NCI-H2171 treated with DMSO at 0.1 percent for 48 hours (cell line): ENCODE measurements at places on chromosomes 16 and 17.

DNA sequence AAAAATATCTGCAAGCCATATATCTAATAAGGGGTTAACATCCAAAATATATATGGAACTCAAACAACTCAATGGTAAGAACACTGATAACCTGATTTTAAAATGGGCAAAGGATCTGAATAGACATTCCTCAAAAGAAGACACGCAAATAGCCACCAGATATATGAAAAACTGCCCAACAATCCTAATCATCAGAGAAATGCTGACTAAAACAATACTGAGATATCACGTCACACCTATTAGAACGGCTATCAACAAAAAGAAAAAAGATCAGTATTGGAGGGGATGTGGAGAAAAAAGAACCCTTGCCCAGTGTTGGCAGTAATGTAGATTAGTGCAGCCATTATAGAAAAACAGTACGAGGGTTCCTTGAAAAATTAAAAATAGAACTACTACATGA is 97.2 kb downstream of the CEP112 start:
- no peak for DNase-seq

DNA sequence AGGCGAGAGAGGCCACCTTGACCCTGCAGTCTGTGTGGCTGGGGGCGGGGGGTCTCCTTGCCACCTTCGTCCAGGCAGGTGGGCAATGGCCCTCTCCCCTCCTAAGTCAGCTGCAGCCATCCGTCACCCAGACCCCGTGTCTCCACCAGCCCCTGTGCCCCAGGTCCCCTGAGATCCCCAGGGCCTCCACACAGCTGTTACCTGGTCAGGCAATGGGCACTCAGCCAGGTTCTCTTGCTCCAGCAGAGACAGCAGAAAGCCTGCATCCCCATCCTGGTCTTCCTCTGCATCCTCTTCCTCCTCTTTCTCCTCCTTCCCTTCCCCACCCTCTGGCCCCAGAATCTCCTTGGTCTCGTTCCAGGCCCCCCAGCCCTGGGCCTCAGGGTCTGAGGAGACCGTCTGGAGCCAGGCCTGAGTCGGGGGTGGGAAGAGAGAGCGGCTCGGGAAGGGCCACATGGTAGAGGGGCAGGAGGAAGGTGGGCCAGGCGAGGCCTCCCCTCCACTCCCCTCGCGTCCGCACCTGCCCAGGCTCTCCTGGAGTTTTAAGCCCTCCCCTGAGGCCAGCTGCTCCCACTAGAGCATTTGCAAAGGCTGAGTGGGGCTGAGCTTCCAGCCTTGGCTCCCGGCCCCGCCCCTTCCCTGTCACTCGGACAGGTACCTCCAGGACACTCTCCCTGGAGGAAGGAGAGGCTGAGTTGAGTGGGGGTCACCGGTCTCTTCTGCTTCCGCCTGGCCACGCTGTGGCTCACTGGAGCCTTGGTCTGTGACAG is at the start of gene PABPN1L:
PABPN1L (minus strand) TSS at position 510 of the 770 bp plus-strand sequence; CDS start at position 456, 54 bp downstream.
- DNase-seq, result peak; percentile 71

DNA sequence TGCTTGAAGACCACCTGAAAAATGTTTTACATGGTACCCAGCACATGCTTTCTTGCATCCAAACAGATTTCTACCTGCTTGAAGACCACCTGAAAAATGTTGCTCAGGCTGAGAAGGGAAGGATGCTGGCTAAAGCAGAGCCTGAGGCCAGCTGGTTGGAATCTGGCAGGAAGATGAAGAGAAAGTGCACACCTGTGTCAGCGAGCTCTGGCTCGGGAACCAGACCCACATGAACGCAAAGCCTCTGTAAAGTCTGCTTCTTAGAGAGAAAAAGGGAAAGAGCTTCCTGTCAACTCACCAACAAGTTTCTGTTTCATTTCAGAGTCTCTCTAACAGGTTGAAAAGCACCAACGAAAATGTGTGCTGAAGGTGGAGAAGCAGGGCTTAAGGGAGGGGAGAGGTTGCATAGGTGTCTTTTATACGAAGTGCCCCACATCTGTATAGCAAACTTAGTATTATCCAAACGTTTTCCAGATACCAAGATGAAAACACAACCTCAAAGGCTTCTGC is 226.0 kb downstream of the TOX3 start:
- no peak for DNase-seq

- peak; percentile 27 for DNase-seq
Observed at GRCh38 chr17:41492771-41493170, 3.1 kb upstream of the KRT36 start.

DNA sequence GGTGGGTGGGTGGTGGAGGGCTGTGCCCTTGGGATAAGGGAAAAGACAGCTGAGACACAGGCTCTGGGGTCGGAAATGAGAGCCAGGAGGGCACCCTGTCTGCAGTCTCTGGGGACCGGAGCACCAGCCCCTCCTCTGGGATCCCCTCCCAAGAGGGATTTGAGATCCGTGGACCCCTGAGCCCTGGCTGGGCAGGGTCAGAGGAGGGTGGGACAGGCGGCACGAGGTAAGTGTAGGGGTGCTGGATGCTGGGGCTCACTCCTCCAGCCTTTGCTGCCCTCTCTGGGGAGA is 425 bp downstream of the SGSH start:
- no peak for DNase-seq

DNA sequence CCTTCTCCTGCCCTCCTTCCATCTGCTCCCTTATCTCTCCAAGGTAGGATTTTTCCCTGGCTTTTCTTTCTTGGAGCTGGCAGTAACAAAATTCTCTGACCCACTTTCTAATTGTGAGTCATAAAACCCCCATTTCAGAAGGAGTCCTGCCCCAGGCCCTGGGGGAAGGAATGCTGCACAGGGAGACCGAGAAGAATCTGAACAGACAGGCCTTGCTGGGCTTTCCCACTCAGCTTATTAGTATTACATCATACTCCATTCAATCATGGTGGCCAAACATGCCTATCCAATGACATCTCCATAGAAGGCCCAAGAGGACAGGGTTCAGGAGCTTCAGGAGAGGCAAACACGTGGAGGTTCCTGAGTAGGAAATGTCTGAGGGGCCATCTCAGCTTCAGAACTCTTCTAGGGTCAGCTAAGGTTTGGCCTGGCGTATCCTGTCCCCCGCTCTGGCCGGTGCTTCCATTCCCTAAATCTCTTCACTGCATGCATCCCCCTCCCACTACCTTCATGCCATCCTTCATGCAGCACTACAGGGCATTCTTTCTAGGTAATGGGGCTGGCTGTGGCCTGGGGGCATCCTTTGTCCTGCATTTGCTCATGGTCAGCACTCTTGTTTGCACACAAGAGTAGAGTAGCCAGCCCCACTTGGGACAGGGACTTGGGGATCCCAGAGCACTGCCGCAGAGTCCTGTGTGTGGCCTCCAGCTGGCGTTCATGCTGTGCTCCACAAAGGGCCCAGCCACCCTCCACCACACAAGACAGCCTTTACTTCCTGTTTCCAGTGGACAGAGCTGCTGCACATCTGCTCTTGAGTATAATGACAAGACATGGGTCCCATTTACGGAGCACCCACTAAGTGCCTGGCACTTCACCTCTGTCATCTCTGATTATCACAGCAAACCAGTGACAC is 8.2 kb downstream of the SLC6A2 start:
- DNase-seq, result no peak

DNA sequence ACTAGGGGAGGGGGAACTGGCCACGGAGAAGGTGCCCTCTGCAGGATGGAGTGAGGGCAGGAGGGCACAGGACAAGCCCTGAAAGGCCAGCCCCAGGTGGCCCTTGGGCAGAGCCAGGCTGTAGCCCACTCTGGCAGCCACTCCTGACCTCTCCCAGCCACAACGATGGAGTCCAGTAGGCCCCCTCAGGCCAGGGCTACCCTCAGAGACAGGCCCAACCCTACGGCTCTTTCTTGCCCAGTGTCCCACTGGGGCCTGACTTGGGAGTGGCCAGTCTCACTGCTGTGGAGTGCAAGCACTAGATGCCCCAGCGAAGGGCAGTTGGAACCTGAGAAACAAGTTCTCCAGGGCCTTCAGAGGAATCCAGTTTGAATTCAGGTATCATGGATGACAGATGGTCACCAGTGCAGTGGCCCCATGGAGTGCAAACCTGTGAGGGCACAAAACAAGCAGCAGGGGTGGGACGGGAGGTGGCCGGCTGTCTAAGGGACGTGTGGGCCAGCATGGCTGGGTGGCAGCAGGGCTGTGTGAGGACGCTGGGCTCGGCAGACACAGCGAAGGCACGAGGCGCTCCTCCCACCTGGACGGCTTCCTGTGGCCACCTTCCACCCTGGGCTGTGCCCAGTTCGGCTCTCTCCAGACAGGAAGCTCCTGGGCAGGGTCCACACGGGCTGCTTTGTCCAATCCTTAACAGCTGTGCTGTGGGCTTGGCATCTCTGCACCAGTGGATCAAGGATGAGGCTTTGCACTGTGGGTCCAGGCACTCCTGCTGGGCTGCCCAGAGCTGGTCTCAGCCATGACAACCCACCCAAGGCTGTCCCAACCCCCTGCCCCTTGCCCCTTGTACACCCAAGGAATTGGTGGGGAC is 72.1 kb downstream of the AMFR start:
- DNase-seq, result no peak

DNA sequence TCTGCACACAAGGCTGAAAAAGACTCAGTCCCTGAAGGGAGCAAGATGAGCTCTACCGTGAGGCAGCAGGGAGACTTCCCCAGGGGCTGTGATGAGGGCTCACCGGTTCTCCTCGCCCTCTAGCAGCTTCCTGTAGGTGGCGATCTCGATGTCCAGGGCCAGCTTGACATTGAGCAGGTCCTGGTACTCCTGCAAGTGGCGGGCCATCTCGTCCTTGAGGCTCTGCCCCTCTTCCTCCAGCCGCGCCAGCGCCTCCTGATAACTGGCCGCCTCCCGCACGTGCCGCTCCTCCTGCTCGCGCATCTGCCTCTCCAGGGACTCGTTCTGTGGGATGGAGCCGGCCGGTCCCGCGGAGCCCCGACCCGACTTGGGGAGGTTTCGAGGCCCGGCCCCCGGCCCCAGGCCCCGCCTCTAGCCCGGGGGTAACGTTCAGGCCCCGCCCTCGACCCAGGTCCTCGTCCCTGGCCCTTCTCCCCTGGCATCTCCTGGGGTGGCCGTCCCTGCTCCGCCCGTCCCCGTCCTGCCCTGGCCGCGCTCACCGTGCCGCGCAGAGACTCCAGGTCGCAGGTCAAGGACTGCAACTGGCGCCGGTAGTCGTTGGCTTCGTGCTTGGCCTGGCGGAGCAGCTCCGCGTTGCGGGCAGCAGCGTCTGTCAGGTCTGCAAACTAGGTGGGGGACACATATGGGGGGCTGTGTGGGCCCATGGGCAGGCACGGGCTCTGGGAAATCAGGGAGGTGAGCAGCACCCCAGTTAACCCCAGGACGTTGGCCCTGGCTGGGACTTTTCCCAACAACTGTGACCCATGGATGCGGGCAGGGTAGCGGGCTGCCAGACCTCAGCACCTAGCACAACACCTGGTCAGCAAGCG is 3.9 kb downstream of the GFAP start:
- DNase-seq, result no peak
